ENCODE measurements at places on chromosomes 4 and X. TPM values are rescaled to one million over a fixed set of nuclear protein-coding genes. Genes with fewer than 3 reads are reported as not detected.

ARR3 gene
- not detected for total RNA-seq

CDS1 gene
- under 0.01 TPM for total RNA-seq

UCP1 gene
- not detected for total RNA-seq

PCDH19 gene
- 0.07 TPM for total RNA-seq

DAPP1 gene
- total RNA-seq: not detected

SH3D19 gene
- total RNA-seq: 70.1 TPM

TMSB15B gene
- total RNA-seq: 6.9 TPM

CFAP47 gene
- not detected for total RNA-seq

Data from mammary microvascular endothelial cell (primary cell).